Stimulated activated CD8-positive, alpha-beta memory T cell treated with anti-CD3 and anti-CD28 coated beads, Interleukin-12 subunit alpha, Interleukin-12 subunit beta, amount 100 ng/mL, for 4 hours (primary cell): ENCODE measurements at places on chromosomes 12 and 14.

DNA sequence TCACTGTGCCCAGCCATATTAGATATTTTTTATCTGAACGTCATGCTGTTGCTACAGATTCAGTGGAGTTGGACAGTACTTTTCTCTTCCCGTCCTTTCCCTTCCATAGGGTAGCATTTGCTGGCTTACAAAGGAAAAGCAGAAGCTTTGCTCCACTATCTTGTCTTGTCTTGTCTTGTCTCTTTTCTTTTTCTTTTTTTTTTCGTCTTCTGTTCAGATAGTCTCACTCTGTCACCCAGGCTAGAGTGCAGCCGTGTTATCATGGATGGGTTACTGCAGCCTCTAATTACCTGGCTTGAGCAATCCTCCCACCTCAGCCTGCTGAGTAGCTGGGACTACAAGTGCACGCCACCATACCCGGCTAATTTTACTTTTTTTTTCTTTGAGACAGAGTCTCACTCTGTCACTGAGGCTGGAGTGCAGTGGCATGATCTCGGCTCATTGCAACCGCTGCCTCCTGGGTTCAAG lies 21.1 kb downstream of the OR10G3 start:
- DNase-seq, result no peak

GRCh38 chr12:26239852-26240815 lies 44.8 kb downstream of the SSPN start:
- no peak for DNase-seq

GRCh38 chr12:1117371-1117770 lies 126.3 kb downstream of the ERC1 start:
- no peak for DNase-seq

DNA sequence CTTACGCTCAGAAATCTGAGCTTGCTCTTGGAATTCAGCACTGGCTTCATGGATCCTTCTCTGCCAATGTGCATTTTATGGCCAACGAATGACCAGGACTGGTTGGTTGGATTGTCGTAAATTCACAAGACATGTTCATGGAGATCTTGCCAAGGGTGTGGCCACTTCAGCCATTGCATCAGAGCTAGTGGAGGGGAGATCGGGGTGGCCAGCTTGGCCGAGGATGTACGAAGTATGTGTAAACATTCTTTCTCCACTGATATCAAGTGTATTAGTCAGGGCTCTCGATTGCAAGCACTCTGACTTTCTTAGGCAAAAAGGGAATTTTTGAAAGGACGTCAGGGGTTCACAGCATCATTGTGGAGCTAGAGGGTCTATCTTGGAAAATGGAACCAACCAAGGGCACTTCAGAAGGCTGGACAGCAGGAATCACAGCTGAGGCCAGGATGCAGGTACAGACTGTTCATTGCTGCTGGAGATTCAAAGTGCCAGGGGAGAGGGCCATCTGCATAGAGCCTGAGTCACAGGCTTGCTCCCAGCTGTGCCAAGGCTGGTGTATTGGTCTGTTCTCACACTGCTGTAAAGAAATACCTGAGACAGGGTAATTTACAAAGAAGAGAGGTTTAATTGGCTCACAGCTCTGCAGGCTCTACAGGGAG lies 32.9 kb upstream of the ADGRD1 start:
- DNase-seq, result no peak

- no peak for DNase-seq
Observed at GRCh38 chr12:108337235-108338223, 1.6 kb downstream of the CMKLR1 start.

GRCh38 chr14:59939828-59940227 lies 19.9 kb downstream of the LRRC9 start:
- DNase-seq, result no peak

DNA sequence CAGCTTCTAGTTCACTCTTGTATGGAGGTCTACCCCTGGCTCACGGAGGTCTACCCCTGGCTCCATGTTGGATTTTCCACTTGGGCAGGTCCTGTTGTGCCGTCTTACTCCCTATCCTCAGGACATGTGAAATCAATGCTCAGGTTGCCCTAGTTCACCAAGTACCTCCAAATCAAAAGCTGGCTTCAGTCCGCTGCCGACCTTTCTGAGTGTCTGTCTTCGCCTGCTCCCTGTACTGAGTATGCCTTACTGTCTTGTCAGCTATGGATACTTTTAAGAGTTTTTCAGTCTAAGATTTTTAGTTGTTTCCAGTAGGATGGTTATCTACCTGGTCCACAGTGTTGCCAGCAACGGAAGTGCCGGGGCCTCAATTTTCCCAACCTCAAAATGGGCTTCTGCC lies 40.1 kb upstream of the BCL11B start:
- no peak for DNase-seq

DNA sequence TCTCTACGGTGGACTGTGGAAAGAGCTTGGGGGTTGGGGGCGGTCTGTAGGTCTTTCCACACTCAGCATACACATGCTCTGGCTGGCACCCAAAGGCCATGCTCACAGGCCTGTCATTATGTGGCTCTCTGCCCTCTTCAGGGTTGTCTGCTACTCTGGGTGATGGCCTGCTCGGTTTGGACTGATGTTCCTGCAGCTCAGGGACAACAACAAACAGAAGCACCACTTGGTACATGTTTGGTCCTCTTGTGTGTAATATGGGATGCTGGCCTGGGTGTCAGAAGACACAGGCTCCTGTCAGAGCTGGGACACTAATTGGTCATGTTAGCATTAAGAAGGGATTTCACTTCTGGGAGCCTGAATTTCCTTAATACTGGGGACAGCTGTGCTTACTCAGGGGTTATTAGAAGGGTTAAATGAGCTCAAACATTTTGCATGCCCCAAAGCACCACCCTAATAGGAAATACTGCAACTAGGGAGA lies 32.7 kb upstream of the SELPLG start:
- no peak for DNase-seq

GRCh38 chr14:22105006-22105623 lies 431.5 kb upstream of the OR4E1 start:
- no peak for DNase-seq

DNA sequence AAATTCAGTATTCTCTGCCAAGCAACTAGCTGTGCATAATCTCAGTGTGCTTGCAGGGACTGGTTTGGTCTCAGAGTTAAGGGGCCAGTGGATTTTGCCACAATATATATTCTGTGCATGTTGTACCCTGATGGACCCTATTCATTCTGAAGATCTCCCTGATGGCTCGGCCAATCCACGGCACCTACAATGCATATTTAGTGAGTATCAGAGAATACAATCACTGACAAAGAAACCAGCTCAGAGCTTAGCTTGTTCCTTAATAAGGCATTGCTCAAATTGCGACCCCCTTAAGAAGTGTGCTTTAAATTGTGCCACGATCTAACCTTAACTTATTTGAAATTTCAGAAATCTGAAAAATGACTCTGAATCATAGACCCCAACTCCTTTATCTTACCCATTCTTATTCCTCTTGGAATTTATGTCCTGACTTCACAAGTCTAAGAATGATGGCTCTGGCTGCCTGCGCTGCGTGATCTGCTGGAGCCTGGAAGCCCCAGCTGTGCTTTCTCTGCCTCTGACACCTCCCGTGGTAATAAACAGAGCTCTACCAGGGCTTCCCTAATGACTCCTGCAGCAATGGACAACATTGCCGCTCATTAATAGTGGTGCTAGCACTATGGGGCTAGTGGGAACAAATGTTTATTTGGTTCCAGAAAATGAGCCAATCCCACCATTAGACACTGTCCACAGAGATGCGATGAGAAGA lies 9.0 kb upstream of the DCAF4 start:
- no peak for DNase-seq

- no peak for DNase-seq
Observed at GRCh38 chr12:108644811-108645120, 11.1 kb upstream of the SELPLG start.

DNA sequence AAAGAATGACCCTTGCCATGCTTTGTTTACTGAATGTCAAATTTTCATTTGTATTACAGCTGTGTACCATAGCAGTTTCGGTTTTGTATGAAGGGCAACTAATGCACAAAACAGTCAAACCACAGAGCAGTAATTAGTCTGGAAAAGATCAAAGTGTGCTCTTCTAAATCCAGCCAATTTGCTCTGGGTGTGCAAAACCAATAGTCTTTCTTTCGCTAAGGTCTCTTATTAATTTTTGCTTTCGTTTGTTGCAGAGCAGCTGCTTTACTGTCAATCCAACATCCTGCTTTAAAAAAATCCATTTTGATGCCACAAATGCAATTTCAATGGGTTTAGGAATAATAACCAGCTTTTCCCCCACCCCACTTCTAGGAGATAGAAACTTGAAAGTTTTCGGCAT lies 114.2 kb downstream of the BRMS1L start:
- no peak for DNase-seq

- DNase-seq, result no peak
Observed at GRCh38 chr14:24312736-24313507, 1.6 kb downstream of the LTB4R start.

DNA sequence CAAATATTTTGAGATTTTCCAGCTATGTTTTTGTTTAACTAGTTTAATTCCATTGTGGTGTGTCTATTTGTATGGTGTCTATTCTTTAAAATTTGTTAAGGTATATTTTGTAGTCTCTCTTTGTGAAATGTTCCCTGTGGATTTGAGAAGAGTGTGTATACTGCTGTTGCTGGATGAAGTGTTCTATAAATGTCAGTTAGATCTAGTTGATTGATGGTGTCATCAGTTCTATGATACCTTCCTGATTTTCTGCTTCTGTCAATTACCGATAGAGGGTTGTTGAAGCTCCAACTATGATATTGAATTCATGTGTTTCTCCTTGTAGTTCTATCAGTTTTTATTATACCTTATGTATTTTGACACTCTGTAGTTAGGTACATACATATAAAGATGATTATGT lies 53.1 kb downstream of the FUT8 start:
- no peak for DNase-seq

DNA sequence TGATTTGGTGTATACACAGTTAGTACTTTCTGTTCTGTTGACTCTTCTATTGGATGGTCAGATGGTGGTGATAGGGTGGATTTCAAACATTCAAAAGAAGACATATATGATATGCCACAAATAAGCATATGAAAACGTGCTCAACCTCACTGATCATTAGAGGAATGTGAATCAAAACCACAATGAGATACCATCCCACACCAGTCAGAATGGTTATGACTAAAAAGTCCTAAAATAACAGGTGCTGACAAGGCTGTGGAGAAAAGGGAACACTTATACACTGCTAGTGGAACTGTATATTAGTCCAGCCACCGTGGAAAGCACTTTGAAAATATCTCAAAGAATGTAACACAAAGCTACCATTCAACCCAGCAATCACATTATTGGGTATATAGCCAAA lies 425.5 kb downstream of the C12orf50 start:
- no peak for DNase-seq

DNA sequence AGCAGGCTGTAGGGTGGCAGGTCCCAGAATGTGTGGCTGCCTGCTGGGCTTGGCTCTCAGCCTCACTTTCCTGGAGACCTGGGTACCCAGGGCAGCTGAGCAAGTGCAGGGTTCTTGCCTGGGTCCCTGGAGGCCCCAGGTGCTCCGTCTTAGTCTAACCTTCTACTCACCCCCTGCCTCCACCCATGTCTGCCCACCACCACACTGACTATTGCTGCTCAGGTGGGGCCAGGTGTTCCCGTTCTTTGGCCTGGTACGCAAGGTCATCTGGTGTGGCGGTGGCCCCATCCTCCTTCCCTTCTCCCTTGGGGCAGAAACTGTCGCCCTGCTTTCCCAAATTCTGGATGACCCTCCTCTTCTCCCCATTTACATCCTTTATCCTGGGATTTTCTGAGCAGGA lies 319.9 kb downstream of the TMEM121 start:
- no peak for DNase-seq

GRCh38 chr12:108228746-108229145 lies 99.7 kb downstream of the WSCD2 start:
- no peak for DNase-seq

- DNase-seq, result no peak
Observed at GRCh38 chr14:75519826-75520728, 2.2 kb upstream of the BATF start.

GRCh38 chr14:72332046-72332445 lies 399.8 kb downstream of the RGS6 start:
- DNase-seq, result no peak

DNA sequence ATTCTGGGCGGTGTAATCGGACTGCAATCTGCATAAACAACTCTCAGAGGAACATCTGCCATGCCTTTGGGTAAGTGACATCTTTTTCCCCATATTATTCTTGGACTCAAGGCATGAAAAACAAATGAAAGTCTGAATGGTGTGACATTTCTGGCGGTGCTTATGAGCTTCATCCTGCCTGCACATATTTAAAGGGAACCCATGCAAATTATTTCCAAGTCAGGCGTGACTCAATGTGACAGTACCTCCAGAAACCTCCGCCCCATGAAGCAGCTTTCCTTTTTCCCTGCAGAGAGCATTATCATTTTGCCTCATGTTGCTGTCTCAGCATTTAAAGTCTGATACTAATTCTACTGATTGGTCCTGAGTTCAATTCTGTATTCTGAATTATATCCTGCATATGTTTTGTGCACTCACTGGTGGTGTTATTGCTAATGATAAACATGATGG lies 585.4 kb downstream of the SNAPC1 start:
- DNase-seq, result no peak

DNA sequence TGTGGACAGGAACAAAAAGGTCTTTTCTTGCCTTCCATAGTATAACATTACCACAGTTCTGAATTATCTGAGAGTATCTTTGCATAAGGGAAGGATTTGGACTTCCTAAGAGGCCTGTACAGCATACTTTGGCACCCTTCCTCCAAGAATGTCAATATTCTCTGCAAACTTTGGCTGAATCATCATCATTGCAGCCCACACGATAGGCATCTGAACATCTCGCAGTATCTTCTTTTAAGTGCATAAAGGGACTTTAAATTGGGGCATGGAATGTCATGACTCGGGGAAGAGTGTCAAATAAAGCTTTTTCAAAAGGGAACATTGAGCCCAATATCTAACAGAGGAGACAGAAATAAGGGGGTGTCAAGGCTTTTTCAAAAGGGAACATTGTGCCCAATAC lies 646.2 kb upstream of the STXBP6 start:
- DNase-seq, result no peak

DNA sequence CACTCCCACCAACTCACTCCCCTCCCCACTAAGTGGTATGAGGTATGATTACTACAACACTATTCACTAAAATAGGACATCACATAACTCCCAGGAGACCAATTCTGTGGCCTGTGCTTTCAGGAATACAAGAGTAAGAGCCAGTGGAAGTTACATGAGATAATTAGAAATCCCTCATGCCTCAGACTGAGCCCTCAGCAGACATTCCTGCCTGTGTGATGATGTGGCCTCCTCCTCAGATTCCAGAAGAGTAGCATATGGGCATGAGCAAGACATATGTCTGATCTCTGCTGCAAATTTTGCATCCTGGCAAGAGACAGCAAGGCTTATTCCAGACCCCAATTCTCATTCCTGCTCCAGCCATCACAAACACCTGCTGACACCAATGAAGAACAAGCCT lies 46.0 kb upstream of the BMP4 start:
- DNase-seq, result no peak
